ENCODE measurements at places on chromosomes 2 and 18.

DNA sequence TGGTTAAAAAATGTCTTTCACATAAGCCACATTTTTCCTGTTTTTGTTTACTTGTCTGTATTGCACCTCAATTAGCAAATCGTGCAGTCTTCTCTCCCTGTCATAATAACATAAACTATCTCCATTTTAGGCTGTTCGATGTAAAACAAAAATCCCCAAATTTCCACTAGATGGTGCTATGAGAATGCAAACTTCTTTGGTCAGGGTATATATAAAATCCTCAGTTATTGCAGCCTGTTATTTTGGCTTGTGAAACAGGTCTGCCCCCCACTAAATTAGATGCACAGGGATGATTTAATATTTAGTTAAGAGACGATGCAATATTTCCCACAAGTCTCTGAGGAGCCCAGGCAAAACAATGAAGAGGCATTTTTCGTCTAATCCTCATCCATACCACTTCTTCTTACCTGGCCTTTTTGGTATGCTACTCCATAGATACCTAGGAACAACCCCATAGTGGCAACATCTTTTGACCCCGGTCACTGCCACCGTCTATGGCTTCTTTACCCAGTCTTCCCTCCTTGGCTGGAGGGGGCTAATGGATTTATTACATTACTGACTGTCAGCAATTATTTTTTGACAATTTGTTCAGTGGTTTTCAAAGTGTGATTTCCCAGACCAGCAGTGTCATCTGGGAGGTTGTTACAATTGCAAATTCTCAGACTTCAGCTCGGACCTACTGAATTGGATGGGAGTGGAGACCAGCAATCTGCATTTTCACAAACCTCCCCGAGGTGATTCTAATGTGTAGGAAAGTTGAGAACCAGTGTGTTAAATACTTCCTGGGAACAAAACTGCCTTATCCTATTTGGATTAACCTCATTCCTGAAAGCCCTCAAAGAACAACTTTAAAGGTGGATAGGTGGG is 117.4 kb upstream of the CWC22 start:
- DNase-seq: no peak

- no peak for DNase-seq
These were observed 59.3 kb upstream of the RFX8 start for GRCh38 chr2:101534149-101534611.

- no peak for DNase-seq
These were observed 31.4 kb downstream of the YWHAQ start for GRCh38 chr2:9599430-9599829.

DNA sequence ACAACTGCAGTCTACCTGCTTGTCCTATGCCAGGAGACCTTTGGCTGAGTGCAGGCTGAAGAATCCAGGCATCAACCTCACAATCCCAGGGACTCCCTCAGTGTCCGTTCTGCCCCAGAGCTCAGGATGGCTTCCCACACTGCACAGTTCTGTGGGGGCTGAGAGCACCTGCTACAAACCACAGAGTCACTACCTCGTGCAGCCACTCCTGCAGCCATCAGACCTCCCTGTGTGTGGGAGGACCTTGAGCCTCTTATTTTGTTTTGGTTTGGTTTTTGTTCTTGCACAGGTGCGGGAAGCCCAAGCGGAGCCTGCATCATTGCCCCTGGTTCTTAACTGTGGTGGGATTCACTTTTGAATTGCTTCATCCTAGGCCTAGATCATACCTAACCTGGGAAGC is 31.0 kb downstream of the NAT8 start:
- no peak for DNase-seq

DNA sequence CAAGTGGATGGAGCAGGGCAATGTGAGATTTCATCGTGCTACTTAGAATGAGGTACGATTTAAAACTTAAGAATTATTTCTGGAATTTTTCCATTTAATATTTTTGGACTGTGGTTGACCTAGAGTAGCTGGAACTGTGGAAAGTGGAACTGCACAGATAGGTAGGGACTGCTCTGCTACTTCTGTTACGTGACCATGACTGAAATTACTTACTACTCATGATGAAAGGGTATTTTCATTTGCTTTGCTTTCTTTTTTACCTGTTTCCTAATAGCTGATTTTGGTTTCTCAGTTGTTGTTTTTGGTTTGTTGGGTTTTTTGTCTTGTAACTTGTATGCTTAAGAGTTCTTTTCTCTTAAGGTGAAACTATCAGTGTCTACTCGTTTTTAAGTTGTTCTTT is 11.4 kb downstream of the UBE2E3 start:
- no peak for DNase-seq

DNA sequence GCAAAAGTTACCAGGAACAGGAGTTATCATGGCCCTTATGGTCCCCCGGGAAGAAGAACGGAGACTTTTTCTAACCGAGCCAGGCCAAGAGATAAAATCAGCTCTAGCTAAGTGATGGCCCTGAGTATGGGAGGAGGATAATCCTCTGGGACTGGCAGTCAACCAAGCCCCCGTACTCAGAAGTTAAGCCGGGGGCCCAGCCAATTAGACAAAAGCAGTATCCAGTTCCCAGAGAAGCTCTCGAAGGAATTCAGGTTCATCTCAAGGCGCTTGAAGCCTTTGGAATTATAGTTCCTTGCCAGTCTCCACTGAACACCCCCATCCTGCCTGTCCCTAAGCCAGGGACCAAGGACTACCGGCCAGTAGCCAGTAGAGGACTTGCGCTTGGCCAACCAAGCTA is 365.3 kb upstream of the TCF4 start:
- no peak for DNase-seq

DNA sequence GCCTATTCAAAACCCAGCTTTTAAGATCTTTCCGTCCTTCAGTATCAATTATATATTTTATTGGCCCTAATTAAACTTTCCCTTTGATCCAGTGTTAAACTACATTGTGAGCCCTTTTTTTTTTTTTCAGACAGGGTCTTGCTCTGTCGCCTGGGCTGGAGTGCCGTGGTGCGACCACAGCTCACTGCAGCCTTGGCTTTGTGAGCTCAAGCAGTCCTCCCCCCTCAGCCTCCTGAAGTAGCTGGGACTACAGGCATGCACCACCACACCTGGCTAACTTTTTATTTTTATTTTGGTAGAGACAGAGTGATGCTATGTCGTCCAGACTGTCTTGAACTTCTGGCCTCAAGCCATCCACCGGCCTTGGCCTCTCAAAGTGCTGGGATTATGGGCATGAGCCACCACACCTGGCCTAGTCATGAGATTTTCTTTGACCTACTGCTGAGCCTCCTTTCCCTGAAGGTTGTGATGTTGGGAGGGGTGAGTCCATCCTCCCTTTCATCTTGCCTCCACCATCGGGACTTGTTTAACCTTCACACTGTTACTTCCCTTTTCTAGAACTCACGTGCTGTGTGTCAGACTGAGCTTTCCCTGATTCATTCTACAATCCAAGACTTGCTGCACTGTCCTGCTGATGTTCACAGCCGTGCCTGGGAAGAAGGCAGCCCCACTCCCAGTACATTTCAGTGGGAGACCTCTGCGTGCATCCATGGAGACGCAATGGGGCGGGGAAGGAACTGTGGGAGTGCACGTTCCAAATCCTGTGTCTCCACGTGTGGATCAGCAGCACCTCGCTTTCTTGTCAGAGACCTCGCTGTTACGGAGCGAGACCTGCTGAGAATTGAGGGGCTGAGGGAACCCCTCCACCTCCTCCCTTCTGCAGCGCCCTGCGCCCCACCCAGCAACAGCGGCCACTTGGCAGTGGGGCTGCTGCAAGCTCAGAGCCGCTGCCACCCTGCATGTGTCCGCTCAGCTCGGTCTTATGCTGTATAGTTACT is 10.8 kb downstream of the OXER1 start:
- peak; percentile 35 for DNase-seq
